ENCODE measurements at places on chromosomes 2 and 18.

GRCh38 chr2:71510196-71510807, 56.9 kb downstream of the DYSF start:
- DNase-seq = peak; percentile 37

DNA sequence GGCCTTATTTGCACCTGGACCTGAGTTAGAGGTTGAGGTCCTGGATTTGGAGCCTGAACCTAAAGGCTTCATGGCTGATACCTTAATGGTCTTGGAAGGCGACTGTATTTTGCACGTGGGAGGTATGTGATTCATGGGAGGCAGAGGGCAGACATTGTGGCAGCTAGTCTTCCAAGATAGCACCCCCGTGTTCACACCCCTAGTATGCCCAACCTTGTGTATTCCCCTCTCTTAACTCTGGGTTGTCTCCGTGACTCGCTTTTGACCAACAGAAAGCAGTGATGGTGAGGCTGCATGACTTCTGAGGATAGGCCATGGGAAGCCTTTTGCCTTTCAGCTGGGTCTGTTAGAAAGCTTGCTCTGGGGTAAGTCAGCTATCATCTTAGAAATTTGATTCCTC, 45.8 kb upstream of the HAAO start:
- no peak for DNase-seq

DNA sequence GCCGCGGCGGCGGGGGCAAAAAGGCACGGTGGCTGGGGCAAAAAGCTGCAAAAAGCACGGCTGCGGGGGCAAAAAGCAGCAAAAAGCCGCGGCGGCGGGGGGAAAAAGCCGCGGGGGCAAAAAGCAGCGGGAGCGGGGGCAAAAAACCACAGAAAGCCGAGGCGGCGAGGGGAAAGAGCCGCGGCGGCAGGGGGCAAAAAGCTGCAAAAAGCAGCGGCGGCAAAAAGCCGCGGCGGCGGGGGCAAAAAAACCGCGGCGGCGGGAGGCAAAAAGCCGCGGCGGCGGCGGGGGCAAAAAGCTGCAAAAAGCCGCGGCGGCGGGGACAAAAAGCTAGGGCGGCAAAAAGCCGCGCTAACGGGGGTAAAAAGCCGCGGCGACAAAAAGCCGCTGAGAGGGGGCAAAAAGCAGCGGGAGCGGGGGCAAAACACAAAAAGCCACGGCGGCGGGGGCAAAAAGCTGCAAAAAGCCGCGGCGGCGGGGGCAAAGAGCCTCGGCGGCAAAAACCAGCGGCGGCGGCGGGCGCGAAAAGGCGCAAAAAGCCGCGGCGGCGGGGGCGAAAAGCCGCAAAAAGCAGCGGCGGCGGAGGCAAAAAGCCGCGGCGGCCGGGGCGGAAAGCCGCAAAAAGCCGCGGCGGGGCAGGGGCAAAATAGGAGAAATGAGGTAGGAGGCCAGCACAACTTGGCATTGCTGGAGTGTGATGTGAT, 123.4 kb downstream of the ANKRD30BL start:
- no peak for DNase-seq

GRCh38 chr2:106982350-106982749, 96.4 kb upstream of the ST6GAL2 start:
- no peak for DNase-seq
